Natural killer cell (primary cell): ENCODE measurements at places on chromosomes 5 and 9. TPM values are rescaled to one million over a fixed set of nuclear protein-coding genes. Genes with fewer than 3 reads are reported as not detected.

CYSRT1 gene
- total RNA-seq = 0.38 TPM

ITK gene
- total RNA-seq = 186 TPM

IFNA21 gene
- total RNA-seq = not detected

GRCh38 chr9:121138561-121138960 lies 63.1 kb downstream of the RAB14 start:
- DNase-seq = no peak

- DNase-seq = no peak
Observed at GRCh38 chr5:35788724-35789123, 68.0 kb upstream of the IL7R start.

GRCh38 chr5:171438738-171439137 lies 19.3 kb downstream of the FGF18 start:
- DNase-seq = no peak

DNA sequence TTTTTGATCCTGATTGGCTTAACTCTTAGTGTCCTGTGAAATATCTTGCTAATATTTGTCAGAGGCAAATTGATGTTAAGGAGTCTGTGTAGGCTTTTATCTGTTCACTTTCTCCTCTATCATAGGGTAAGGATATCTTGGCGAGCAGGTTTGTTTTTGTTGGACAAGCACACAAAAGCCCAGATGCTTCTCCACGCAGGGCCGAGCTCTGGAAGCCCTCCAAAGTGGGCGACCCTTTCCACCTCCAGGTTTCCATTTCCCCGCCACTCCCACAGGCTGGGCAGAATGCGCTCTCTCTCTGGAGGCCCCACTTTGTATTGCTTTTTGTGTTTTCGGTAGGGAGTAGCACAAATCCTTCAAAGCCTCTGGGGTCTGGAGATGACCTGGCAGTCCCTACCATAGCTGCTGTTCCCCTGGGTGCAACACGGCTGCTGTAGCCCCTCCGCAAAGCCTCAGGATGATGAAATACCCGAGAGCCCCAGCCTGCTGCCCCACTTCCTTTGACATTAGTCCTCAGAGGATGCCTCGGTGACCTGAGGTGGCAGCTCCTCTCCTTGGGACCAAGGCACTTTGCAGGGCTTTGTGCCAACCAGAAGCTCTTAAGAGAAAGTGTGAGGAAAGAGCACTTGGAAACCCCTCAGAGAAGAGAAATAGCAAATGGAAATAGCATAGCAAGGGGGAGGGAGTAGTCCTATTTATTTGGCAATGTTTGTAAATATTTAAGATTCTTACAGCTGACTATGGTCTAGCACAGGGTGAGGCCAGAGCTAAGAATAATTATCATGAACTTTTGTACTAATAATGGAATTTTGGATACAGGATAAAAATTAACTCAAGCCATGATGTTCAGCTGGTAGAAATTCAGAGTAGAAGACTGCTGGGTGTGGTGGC lies 122.8 kb downstream of the ARHGEF28 start:
- no peak for DNase-seq

DNA sequence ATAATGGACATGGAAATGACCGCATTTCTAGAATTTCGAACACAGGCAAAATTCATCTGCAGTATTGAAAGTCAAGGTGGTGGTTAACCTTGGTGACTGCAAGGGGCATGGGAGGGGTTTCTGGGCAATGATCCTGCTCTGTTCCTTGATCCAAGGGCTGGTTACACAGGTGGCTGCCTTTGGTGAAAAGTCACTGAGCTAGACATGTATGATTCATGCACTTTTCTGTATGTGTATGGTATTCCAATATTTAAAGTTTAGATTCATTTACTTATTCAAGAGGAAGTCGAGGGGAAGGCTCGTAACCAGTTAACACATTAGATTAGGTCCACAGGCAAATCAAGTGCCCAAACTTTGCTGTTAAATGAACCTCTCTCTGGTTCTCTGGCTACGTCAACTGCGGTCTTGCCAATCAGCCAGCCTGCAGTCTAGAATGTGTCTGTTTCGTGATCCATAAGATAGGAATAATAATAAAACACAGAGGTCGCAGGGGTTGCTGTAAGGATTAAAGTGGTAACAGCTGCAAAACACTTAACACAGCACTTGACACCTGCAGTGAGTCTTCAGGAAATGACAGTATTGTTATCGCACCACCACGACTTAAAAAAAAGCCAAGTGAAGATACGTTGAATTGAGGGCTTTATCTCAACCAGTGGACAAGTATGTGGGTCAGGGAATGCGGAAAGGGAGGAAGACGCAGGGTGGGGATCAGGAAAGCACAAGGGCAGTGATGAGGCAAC lies 92.5 kb downstream of the TLE1 start:
- DNase-seq = peak; percentile 31

DNA sequence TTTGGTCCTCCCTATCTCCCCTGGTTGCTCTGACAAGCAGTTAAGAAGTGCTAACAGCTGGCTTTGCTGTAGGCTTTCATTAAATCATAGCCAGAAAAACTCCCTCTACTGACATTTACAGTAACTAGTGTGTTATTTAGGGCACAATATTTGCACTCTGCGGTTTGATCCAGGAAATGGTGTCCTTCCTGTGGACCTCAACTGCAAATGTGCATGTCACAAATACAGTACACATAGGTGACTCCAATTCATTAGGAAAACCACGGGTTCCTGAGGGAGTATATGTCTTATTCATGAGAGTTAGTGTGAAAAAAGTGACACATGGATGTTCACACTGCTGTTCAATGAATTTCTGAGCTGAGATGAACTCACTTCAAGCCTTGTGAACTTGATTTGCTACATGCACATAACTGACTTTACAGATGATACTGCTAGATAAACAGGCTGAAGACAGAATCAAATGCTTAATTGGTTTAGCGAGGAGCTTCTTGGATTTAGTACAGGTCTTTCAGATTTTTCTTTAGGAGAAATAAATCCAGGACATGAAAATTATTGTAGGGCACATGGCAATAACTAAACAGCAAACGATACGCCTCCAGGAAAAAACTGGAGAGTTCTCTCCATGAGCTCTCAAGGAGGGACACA lies 281.5 kb downstream of the EFNA5 start:
- DNase-seq = peak; percentile 31

DNA sequence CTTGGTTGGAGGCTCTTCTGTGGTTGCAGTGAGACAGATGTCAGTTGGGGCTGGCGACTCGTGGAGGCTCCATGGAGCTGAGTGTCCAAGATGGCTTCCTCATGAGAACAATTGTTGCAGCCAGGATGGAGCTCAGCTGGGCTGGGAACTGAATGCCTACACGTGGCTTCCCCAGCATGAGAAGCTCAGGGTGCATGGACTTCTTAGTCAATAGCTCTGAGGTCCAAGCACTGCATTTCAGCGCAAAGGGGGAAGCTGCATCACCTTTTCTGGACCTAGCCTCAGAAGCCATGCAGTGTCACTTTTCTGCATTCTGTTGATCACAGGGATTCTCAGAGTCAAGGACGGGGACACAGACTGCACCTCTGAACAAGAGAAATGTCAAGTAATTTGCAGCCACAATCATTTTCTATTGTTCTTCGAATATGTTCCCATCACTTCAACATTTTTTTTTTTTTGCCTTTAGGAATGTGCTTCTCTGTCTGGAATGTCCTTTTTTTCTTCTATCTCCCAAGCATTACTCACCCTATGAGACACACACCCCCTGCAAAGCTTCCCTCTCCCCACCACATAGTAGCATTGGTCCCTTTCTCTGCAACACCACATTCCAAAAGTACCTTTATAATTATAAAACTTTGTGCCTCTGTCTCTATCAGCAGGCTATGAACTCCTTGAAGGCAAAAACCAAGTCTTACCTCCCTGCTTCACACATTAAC lies 57.5 kb upstream of the STK32A start:
- DNase-seq = no peak

DNA sequence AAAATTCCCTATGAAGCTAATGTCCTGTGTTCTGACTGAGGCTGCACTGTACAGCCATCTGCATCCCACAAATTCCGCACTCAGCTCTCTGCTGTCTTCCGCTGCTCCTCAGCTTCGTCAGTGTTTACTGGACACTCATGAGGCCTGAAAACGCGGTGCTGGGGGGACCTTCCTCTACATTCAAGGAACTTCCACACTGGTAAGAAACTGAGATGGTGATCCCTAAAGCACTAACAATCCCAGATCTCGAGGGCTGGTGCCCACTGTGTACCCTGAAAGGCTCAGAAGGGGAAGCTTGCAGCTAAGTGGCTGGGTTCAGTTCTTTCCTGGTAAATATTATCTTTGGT lies 117.9 kb downstream of the NRG2 start:
- no peak for DNase-seq

DNA sequence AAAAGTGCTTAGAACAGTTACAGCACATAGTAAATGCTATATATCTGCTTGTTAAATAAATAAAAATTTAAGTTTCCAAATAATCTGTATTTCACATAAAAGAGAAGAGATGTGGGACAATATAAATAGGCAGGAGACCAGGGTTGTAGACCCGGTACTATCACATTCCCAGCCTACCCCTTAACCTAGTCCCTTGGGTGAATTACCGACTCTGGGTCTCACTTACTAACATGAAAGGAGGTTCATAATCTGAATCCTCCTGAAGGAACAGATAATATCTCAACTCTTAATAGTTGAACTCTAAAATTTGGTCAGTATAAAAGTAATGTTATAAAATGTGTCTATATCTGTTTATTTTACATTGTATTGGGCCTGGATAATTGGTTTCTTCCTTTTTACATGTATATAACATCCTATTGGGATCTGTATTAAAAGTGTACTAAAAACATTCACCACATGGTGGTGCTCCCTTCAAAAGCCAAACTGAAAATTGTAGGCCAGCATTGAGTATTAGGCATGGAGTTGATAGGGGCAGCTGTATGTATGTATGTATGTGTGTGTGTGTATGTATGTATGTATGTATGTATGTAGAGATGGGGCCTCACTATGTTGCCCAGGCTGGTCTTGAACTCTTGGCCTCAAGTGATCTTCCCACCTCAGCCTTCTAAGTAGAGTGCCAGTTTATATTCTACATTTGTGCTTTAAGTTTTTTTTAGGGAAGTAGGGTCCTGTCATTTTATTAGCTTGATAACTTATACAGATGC lies 64.2 kb upstream of the ABL1 start:
- DNase-seq = peak; percentile 61

DNA sequence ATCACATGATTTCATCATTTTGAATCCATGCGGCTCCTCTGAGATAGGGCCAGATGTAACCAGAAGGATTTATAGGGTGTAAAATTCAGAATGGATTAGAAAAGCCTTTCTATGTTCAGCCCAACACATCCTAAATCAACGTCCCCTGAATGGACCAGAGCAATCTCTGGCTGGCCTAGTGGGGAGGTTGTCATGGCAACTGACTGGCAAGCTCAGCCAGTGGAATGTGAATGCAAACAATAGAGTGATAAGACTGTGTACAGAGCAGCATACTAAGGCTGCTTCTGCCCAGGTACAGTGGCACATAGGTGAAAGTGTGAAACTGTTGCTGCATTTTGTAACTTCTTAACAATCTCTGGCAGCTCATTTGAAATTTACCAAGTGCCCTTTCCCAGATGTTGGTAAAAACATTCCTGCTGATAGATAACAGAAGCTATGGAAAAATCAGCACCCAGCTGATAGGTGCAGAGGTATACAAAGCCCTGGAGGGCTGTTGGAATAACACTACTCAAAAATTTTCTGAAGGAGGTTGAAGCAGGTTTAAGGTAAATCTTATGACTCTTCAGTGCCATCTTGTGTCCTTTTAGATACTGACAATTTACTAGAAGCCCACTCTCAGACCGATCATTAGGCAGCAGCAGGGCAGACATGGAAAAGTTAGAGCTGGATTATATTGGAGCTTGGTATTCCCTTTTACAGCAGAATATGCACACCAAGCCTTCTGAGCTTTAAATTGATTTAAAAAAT lies 267.2 kb downstream of the RAB3C start:
- peak; percentile 31 for DNase-seq

DNA sequence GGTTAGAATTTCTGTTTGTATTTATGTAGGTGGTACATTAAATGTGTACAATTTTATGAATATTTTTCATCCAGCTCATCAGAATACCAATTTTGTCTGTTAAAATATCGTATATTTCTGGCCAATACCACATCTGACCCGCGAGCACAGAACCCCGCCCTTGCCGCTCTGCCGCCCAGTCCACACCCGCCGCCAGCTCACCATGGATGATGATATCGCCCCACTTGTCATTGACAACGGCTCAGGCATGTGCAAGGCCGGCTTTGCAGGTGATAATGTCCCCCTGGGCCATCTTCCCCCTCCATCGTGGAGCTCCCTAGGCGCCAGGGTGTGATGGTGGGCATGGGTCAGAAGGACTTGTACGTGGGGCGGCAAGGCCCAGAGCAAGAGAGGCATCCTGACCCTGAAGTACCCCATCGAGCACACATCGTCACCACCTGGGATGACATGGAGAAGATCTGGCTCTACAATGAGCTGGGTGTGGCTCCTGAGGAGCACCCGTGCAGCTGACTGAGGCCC lies 153.2 kb downstream of the CAVIN4 start:
- DNase-seq = no peak

- DNase-seq = no peak
Observed at GRCh38 chr5:73376618-73377170, 71.9 kb downstream of the FOXD1 start.

GRCh38 chr9:36517131-36517530 lies 55.6 kb upstream of the MELK start:
- DNase-seq = no peak

DNA sequence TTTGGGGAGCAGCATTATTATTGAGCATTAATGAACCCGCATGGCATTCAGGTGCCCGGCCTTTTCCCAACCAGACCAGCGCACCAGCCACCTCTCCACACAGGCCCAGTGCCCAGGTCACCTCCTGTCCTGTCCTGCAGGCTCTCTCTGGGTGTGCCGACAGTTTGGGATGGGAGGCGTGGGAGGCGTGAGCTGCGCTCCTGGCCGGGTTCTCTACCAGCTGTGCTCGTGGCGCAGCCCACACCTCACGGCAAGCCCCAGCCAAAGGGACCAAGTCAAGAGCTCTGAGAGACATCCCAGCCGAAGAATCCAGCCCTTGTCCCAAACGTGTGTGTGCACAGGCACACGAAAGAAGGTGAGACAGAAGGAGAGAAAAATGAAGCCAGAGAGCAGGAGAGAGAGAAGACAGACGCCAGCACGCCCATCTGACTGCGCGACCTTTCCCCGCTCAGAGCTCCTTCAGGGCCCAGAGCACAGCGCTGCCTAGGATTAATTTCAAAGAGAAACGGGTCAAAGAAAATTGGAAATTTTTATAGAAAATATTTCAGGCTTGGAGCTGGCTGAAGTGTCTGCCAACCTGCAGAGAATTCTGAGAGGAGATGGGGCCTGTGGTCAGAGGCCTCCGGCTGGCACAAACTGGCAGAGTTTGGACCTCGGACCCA lies 81.7 kb downstream of the ADAMTS2 start:
- no peak for DNase-seq

GRCh38 chr5:115818821-115819220 lies 2.4 kb upstream of the CDO1 start:
- no peak for DNase-seq

- no peak for DNase-seq
Observed at GRCh38 chr5:77719666-77720363, 56.3 kb downstream of the TBCA start.

GRCh38 chr5:10756549-10756948 lies 4.5 kb downstream of the DAP start:
- no peak for DNase-seq

DNA sequence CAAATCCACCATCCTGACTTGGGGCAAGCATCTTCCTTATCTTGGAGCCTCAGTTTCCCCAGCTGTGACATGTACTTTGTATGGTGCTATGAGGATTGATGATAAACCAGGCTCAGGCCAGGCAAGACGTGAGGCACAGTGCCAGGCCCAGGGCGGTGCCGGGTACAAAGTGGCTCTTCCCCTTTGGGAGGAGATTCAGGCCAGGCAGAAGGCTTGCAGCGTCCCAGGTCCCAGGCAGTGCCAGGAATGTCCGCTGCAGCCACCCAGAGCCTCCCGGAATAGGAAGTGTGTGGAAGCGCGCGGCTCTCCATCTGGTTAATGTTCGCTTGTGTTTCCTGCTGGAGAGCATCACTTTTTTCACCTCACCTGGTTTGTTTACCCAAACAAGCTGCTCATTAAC lies 12.6 kb upstream of the DENND1A start:
- no peak for DNase-seq
